CD8-positive, alpha-beta memory T cell (primary cell): ENCODE measurements at places on chromosomes 2 and 18. TPM values are rescaled to one million over a fixed set of nuclear protein-coding genes. Genes with fewer than 3 reads are reported as not detected.

Gene MC5R
- total RNA-seq = not detected

Gene MCEE
- 12.3 TPM for total RNA-seq

Gene RGPD3
- total RNA-seq = 0.04 TPM

Gene RFX8
- not detected for total RNA-seq

DNA sequence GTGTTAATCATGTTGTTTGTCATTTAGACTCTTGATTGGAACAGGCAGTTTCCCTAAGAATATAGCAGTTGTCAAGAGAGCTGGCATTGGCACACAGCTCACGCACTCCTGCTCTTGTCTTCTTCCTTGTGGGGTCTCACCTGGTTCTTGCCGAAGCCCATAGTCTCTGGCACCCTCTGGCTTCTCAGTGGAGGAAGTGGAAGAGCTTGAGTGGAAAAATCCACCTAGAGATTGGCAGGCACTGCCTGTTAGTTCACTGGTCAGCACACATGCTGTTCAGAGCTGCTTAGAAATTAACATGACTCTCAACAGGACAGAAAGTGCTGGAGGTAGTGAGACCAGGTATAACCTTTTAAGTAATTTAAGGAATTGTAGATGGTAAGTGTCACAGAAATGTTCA lies 28.3 kb downstream of the SCTR start:
- H3K4me3 ChIP-seq = no peak overlapping the region
- H3K36me3 ChIP-seq = no peaks in the 10 kb centered on the region
- no peaks in the 10 kb centered on the region for H3K4me1 ChIP-seq
- no peaks in the 10 kb centered on the region for H3K27me3 ChIP-seq
- DNase-seq = no peak

- H3K4me1 ChIP-seq = no peaks in the 10 kb centered on the region
- no peaks in the 10 kb centered on the region for H3K27me3 ChIP-seq
- no peak overlapping the region for H3K4me3 ChIP-seq
- no peak for DNase-seq
- no peak overlapping the region for H3K27ac ChIP-seq
Observed at GRCh38 chr18:24500217-24500616, 39.8 kb downstream of the HRH4 start.

- H3K27ac ChIP-seq = no peak overlapping the region
- no peak overlapping the region for H3K4me3 ChIP-seq
- no peaks in the 10 kb centered on the region for H3K4me1 ChIP-seq
- no peak for DNase-seq
- no peaks in the 10 kb centered on the region for H3K27me3 ChIP-seq
- no peaks in the 10 kb centered on the region for H3K36me3 ChIP-seq
Observed at GRCh38 chr18:35703043-35703688, 121.6 kb downstream of the GALNT1 start.

DNA sequence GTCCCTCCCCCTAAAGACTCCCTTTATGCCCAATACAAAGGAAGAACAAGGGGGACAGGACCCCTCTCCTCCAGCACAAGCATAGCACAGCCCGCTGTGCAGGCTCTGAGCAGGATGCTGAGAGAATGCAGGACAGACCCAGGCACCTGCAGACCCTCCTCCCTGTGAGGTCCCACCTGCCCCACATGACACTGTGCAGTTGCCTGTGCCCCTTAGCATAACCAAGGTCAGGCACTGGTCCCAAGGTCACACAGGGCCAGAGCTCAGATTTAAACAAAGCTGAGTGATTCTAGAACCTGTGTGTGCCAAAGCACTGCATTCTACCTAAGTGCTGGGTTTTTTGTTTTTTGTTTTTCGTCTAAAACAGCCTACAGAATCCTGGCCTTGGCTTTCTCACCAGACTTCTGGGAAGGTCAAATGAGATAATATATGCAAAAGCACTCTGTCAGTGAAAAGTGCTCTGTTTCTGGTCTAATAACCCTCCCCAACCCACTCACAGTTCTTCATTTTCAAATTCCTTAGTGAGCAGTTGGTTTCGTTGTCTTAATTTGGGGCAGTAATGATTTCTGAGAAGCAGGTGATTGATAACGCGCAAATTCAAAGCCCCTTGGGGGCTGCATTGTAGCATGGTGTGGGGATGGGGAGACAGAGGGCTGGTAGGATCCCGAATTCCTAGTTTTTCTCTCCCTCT lies 125.7 kb downstream of the KCTD1 start:
- H3K27ac ChIP-seq = no peak overlapping the region
- H3K36me3 ChIP-seq = no peaks in the 10 kb centered on the region
- no peak for DNase-seq
- H3K4me1 ChIP-seq = no peaks in the 10 kb centered on the region
- H3K27me3 ChIP-seq = no peaks in the 10 kb centered on the region

DNA sequence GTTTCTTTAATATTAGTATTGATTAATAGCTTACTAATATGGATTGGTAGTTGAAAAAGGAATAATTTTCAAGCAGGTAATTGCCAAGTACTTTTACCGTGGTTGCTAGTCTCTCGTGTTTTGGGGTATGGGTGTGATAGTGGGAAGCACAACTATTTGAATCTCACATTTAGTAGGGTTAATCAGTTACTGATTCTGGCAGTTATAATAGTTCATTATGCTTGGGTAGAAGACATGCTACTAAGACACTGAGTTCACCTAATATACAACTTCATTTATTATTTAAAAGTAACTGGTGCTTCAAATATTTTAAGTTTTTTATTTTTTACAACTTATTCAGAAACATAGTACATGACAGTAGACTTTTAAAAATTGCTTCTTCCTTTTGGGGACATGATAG lies 33.5 kb downstream of the SOCS6 start:
- H3K27me3 ChIP-seq = no peaks in the 10 kb centered on the region
- no peak for DNase-seq
- no peak overlapping the region for H3K4me3 ChIP-seq

DNA sequence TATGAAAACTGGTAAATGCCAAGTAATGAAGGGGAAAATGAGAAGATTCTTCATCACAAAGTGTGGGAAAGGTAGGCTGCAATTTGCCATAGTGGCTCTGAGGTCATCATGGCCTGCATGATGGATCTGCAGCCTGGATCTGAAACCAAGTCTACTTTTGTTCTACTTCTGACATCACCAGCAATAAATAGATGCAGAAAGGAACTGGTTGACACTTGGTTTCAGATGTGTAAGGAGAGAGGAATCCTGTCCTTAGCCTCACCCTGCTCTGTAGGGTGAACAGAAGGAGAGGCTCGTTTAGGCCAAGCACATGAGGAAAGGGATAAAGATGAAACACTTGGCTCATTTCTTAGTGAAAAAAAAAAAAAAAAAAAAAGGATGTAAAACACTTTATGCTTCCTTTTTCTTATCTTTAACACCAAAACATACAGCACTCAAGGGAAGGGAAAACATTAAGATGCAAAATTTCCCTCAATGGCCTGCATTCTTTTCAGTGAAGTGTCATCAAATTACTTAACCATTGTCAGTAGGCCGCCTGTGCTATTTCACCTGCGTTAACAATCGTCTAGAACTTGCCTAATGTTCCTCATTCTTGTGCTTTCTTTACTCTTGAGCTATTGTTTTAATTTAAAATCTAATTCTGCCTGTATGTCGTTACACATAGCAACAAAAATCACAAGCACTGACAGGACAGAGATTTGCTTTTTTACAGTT lies 3.9 kb downstream of the NEB start:
- H3K27ac ChIP-seq = no peak overlapping the region
- H3K36me3 ChIP-seq = no peaks in the 10 kb centered on the region

DNA sequence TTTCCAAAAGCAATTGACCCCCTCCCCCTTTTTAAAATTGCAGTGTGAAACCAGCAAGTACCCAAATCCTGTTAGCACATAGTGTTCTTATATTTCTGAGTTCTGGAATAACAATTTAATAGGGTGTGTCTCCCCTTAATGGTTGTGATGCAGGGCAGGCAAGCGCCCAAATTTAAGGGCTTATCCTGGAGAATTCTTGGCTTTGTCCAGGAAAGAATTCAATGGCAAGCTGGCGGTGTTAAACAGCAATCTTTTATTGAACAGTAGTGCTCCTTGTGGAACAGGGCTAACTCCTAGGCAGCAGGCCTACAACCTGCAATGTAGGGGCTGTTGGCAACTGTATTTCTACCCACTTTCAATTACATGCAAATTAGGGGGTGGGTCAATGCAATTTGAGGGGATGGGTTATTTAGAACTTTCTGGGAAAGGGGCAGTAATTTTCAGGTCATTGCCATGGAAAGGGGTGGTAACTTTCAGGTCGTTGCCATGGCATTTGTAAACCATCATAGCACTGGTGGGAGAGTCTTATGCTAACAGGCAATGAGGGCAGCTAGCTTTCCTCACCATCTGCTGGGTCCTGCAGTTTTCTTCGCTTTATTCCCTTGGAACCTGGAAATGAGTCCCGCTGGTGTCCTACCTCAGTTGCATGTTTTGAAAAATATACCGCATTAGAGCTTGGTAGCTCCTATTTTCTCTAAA lies 149.0 kb upstream of the KCTD1 start:
- no peak overlapping the region for H3K27ac ChIP-seq
- H3K36me3 ChIP-seq = no peaks in the 10 kb centered on the region
- DNase-seq = no peak
- H3K4me3 ChIP-seq = no peak overlapping the region
- H3K27me3 ChIP-seq = no peaks in the 10 kb centered on the region

- H3K4me1 ChIP-seq = no peaks in the 10 kb centered on the region
- no peaks in the 10 kb centered on the region for H3K36me3 ChIP-seq
- DNase-seq = no peak
Observed at GRCh38 chr18:55376387-55376786, 211.6 kb downstream of the TCF4 start.

DNA sequence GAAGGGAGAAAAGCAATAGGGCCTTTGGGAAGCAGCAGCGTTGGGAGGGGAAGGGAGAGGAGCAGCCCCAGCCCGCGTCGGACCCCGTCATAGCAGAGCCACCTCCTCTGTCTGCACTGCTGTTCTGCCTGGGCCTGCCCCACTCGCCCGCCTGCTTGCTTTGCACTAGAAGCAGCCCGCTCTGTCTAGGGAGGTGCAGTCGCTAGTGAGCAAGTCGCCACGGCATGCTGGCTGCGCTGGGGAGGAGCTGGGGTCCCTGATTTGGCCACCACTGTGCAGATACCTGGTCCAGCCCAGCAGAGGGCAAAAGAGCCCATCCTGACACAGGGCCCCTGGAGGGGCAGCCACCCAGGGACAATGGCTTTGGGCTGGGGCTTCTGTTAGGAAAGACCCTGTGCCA lies 8.0 kb upstream of the TMEM214 start:
- no peaks in the 10 kb centered on the region for H3K27me3 ChIP-seq
- no peaks in the 10 kb centered on the region for H3K36me3 ChIP-seq
- no peak for DNase-seq
- no peaks in the 10 kb centered on the region for H3K4me1 ChIP-seq

DNA sequence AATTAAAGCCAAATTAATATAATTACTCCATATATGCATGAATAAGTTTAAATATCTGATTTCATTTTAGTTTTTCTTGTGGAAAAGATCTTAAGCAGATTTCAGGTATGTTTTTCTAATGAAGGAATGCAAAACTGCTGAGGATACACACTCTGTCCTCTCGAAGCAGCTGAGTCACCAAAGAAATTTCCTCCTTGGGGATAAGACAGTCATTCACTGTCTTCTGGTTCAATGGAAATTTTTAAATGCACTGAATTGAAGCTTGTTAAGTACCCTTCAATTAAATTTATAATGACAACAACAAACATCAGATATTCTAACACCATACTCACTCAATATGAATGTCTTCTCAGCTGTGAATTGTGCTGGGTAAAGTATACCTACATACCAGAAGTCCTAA lies 101.5 kb upstream of the DNER start:
- no peak for DNase-seq
- H3K36me3 ChIP-seq = peaks cover 33% of the 10 kb centered on the region
- H3K4me3 ChIP-seq = no peak overlapping the region
- H3K27ac ChIP-seq = no peak overlapping the region
- no peaks in the 10 kb centered on the region for H3K4me1 ChIP-seq

DNA sequence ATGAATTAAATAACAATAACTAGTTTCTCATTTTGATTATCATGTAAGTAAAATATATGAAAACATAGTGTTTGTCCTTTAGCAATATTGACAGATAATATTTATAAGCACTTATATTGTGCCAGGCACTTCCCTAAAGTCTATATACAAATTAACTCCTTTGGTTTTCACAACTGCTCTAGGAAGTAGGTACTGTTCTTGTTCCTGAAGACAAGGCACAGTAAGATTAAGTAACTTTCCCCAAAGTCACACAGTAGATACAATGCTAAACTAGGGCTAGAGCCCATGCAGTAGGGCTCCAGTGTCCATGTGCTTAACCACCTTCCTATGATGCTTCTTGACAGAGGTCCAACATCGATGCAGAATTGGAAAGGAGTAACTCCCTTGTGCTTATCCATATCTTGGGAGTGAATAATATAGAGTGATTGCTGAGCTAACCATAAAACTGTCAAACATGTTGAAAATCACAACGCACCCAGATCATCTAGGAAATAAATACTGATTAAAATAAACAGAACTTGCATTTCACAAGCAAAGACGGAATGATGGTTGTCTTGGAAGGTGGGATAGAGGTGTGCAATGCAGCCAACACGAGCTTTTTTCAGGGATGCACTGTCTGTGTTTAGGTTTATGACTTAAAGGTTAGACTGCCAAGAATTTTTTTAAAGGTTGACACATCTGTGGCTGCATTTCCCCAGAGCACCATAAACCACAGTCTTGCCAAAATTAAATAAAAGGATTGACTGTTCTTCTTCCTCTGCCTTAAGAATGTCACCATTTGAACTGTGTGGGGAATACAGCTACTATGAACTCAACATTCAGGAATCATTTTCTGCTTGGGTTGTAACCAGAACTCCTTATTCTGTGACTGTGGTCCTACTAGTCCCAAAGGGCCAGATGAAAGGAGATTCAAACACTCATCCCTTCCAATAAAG lies 80.8 kb downstream of the ANKRD44 start:
- no peak for DNase-seq
- H3K27me3 ChIP-seq = no peaks in the 10 kb centered on the region
- peaks cover 91% of the 10 kb centered on the region for H3K4me1 ChIP-seq
- H3K27ac ChIP-seq = no peak overlapping the region

DNA sequence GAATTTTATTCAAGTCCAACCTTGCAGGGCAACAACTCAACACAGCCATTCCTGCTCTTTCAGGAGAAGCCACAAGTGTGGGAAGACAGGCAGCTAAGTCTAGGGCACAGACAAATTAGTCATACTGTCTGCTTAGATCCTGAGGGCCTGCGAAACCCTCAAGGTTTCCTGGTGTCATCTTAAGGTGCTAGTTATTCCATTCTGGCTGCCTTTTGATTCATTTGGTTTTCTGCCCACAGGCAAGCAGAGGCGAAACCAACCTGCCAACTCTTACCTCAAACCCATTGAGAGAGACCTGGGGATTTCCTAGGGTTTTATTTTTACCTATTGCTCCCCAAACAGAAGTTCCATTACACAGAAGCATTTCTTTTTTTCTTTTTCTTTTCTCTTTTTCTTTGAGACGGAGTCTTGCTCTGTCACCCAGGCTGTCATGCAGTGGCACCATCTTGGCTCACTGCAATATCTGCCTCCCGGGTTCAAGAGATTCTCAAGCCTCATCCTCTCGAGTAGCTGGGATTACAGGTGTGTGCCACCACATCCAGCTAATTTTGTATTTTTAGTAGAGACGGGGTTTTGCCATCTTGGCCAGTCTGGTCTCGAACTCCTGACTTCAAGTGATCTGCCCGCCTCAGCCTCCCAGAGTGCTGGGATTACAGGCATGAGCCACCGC lies 23.7 kb upstream of the SCYGR1 start:
- H3K4me3 ChIP-seq = no peak overlapping the region
- H3K4me1 ChIP-seq = no peaks in the 10 kb centered on the region
- no peak overlapping the region for H3K27ac ChIP-seq
